ENCODE measurements at places on chromosomes 2 and 18. TPM values are rescaled to one million over a fixed set of nuclear protein-coding genes. Genes with fewer than 3 reads are reported as not detected.

GRCh38 chr2:120700659-120701058 lies 35.0 kb upstream of the GLI2 start:
- H3K36me3 ChIP-seq, result no peaks in the 10 kb centered on the region
- H3K4me1 ChIP-seq, result no peaks in the 10 kb centered on the region
- no peak overlapping the region for H3K27ac ChIP-seq
- peaks cover 85% of the 10 kb centered on the region for H3K27me3 ChIP-seq
- H3K4me3 ChIP-seq, result no peak overlapping the region
- no peak for DNase-seq

DNA sequence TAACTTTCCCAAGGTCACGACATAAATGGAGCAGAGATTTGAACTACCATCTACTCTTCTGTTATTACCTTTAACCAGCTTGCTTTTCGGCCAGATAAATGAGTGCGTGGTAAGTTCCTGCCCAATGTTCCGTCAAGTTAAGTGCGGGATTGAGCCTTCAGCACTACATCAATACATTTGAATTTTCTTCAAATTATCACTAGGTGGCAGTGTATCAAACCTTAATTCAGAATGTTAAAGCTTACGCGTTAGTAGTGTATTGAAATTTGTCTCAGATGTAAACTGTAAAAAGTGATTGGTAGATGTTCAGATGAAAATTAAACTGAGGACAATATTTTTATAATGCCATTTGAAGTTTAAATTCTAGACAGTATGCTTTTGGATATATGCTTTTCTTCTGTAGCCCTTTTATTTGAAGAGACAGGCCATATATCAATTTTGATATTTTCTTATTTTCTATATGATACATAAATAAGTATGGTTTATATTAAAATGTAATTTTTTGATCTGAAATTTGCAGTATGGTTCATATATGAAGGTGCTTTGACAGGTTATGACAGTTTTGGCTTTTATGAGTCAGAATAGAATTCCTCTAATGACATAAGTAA lies 681.3 kb downstream of the ADCYAP1 start:
- peaks cover 2% of the 10 kb centered on the region for H3K4me1 ChIP-seq
- no peak for DNase-seq
- H3K36me3 ChIP-seq, result no peaks in the 10 kb centered on the region
- peaks cover 4% of the 10 kb centered on the region for H3K27me3 ChIP-seq
- no peak overlapping the region for H3K4me3 ChIP-seq
- no peak overlapping the region for H3K27ac ChIP-seq

- H3K4me3 ChIP-seq, result peak within 1 kb of the TSS; percentile 94
- H3K4me1 ChIP-seq, result peaks cover 19% of the 10 kb centered on the region
- peaks cover 4% of the 10 kb centered on the region for H3K36me3 ChIP-seq
- peak; percentile 86 for DNase-seq
Measured at GRCh38 chr2:169827272-169828140, at the start of gene UBR3. UBR3 (plus strand) TSS chr2:169827454; CDS start chr2:169827508, 54 bp downstream.

Gene CBLN2
- 0.18 TPM for total RNA-seq

Gene DHX57
- 36.0 TPM for total RNA-seq

DNA sequence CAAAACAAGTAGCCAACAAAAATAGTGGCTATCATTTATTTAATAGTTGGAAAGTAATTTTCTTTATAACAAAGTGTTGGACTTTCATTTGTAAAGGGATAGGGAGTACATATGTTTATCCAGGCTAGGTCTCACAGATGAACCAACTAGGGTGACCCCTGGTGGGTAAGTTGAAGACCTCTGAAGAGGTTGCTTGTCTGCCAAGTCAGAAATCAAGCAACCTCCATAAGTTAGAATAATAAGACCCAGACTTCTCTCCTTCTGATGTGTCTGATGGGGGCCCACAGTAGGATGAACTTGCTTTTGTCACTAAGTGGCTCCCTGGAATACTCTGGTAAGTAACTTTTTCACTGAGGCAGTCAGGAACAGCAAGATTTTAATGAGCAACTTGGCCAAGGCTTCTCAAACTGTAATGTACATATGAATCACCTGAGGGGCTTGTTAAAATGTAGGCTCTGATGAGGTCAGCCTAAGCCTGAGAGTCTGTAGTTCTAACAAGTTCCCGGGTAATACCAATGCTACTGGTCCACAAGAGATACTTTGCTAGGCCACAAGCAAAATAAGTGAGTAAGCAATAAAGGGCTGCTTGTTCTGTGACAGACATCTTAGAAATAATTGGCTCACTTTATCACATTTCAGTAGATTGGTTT lies 319.6 kb downstream of the PIK3C3 start:
- H3K4me3 ChIP-seq, result no peak overlapping the region
- H3K36me3 ChIP-seq, result no peaks in the 10 kb centered on the region
- no peak overlapping the region for H3K27ac ChIP-seq
- DNase-seq, result no peak

- no peaks in the 10 kb centered on the region for H3K27me3 ChIP-seq
- no peak overlapping the region for H3K4me3 ChIP-seq
- H3K27ac ChIP-seq, result no peak overlapping the region
Measured at GRCh38 chr2:171391532-171391931, 42.3 kb downstream of the METTL8 start.

- H3K36me3 ChIP-seq, result no peaks in the 10 kb centered on the region
- no peak overlapping the region for H3K27ac ChIP-seq
- no peak overlapping the region for H3K4me3 ChIP-seq
- H3K27me3 ChIP-seq, result no peaks in the 10 kb centered on the region
Measured at GRCh38 chr2:207432453-207432852, 97.3 kb upstream of the CREB1 start.

DNA sequence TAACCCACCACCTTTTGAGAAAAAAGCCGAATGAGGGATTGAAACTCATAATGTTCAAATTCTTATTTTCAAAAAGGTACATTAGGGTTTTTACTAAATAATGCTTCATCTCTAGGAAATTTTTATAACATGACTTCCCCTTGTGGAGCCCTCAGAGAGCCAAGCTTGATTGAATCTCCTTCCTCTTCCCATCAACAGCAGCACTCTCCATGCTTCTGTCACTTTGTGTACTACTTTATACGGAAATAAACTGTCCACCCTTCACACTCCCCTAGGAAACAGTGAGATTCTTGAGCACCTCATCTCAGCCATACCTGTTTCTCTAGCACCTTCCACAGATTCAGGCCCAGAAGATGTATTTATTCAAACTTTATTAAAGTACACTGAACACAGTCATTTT lies 51.8 kb downstream of the TFPI start:
- no peaks in the 10 kb centered on the region for H3K27me3 ChIP-seq
- H3K4me3 ChIP-seq, result no peak overlapping the region
- no peak for DNase-seq
- H3K4me1 ChIP-seq, result peaks cover 20% of the 10 kb centered on the region
- peak overlapping the region; percentile 18 for H3K27ac ChIP-seq

Gene SMARCAL1
- total RNA-seq, result 40.3 TPM

GRCh38 chr2:170905864-170906263 lies 23.2 kb upstream of the GORASP2 start:
- H3K4me1 ChIP-seq, result no peaks in the 10 kb centered on the region
- no peaks in the 10 kb centered on the region for H3K27me3 ChIP-seq
- peaks cover 2% of the 10 kb centered on the region for H3K36me3 ChIP-seq
- DNase-seq, result no peak
- H3K27ac ChIP-seq, result no peak overlapping the region
- H3K4me3 ChIP-seq, result no peak overlapping the region

DNA sequence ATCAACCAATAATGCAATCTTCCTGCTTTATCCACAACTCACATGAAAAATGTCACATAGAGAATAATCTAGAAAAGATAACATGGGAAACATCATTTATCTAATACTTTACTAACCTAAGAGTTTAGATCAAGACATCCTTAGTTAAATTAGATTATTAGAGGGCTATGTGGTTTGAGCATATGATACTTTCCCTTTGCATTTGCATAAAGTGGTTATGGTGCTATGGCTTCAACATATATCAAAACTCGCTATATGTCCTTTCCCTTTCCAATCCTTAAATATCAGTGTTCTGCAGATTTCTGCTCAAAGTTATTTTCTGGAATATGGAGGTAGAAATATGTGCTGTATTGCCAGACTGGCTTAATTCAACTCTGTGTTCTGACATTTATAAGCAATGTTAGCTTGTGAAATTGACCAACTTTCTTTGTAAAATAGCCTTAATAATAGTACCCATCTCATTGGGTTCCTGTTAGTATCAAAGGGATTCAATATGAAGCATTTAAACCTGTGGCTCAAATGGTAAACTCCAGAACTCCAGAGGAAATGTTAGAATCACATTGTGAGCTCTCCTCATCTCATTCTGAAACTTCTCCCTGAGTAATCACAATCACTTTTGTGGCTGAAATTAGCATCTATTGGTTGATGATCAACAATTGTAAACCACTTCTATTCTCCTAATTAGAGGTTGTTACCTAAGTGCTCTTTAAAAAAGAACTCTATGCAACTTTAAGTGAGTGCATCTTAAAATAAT lies 1089.9 kb upstream of the SLC39A10 start:
- no peaks in the 10 kb centered on the region for H3K36me3 ChIP-seq
- no peaks in the 10 kb centered on the region for H3K4me1 ChIP-seq
- no peaks in the 10 kb centered on the region for H3K27me3 ChIP-seq

GRCh38 chr2:42109959-42110640 lies 59.1 kb upstream of the EML4 start:
- H3K4me1 ChIP-seq, result peaks cover 2% of the 10 kb centered on the region
- no peak for DNase-seq
- no peak overlapping the region for H3K27ac ChIP-seq
- H3K36me3 ChIP-seq, result no peaks in the 10 kb centered on the region
- H3K27me3 ChIP-seq, result peaks cover 4% of the 10 kb centered on the region

DNA sequence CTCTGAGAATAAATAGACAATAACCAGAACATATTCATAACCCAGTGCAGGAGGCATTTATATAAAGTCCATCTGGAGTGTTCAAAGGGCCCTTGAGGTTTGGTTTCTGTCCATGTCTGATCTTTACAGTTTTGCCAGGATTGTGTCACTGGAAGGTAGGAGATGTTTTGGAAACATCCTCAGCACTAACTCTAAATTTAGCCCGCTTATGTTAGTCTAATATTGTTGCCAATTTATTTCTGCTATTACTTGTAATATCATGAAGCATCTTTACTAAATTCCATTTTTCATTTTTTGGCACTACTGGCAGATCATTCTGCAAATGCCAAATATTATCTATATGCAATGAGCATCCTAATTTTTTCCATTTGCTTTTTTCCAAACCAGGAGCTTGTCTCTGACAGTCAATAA lies 22.4 kb upstream of the REV1 start:
- H3K27me3 ChIP-seq, result no peaks in the 10 kb centered on the region
- peaks cover 7% of the 10 kb centered on the region for H3K4me1 ChIP-seq
- no peak overlapping the region for H3K4me3 ChIP-seq
- DNase-seq, result no peak
- H3K27ac ChIP-seq, result no peak overlapping the region

DNA sequence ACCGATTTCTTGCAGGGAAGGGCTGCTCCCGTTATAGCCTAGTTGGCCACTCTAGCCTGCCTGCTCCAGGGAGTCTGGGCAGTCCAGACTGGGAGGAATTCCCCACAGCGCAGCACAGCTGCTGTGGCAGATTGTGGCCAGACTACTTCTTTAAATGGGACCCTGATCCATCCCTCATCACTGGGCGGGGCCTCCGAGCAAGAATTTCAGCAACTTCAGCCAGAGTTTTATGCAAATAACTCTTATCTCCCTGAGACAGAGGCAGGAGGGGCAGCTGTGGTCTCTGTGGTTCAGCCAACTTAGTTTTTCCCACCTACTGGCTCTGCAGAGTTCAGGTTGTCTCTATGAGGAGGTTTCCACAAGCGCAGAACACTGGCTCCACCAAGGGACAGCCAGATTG lies 1583.2 kb downstream of the SUCLG1 start:
- H3K4me1 ChIP-seq, result peaks cover 4% of the 10 kb centered on the region
- DNase-seq, result no peak
- H3K27ac ChIP-seq, result no peak overlapping the region
- no peak overlapping the region for H3K4me3 ChIP-seq
- no peaks in the 10 kb centered on the region for H3K27me3 ChIP-seq

Gene TPRKB
- 43.3 TPM for total RNA-seq

DNA sequence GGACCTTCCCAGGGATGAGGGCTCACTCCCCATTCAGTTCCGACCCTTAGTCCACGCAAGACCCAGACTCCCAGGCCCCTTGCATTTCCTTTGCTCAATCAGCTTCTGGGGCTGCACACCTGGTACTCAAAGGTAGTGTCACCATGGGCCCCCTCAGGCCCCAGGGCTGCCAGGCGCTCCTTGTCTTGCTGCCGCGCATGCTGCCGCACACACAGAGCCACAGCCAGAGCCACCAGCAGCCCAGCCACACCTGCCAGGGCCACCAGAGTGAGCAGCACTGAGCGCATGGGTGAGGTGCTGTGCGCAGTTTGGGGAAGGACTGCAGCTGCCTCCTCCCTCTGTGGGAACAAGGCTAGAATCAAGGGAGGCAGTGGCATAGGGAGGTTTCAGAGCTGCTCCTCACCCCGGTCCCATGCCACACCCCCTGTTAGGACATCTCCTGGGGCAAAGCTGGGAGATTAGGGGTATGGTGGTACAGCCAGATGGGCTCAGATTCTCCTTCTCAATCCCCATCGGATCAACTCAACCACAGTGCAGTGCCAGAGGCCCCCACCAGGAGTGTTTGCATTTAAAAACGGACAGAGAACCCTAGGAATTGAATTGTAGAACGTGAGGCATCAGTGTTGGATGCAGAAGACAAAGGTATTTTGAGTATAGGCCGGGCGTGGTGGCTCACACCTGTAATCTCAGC lies 11.3 kb downstream of the PTPRN start:
- H3K27me3 ChIP-seq, result peaks cover 51% of the 10 kb centered on the region
- peaks cover 3% of the 10 kb centered on the region for H3K4me1 ChIP-seq
- no peak overlapping the region for H3K4me3 ChIP-seq
- no peak for DNase-seq
- no peak overlapping the region for H3K27ac ChIP-seq
- H3K36me3 ChIP-seq, result no peaks in the 10 kb centered on the region

Gene NPHP1
- 14.3 TPM for total RNA-seq

Gene CYP1B1
- total RNA-seq, result 1.1 TPM

All from progenitor cell of endocrine pancreas (in vitro differentiated cells).